ENCODE measurements at places on chromosomes 2 and 18.

- DNase-seq: no peak
Measured at GRCh38 chr2:79849241-79849640, 336.4 kb downstream of the CTNNA2 start.

GRCh38 chr2:100614455-100615000 lies 51.7 kb downstream of the PDCL3 start:
- no peak for DNase-seq

DNA sequence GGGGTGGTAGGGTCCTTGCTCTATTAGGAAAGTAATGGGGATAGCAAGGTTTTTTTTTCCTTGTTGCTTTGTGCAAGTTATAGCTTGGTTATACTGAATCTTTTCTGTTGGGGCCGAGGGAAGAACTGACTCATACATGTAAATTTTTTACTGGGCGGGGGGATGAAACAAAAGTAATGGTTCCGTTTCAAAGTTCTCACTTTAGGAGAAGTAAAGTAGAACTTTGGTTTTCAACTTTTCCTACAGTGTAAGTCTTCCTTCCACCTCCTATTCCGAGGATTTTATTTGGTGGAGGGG lies 1.1 kb downstream of the AFTPH start:
- peak; percentile 43 for DNase-seq

DNA sequence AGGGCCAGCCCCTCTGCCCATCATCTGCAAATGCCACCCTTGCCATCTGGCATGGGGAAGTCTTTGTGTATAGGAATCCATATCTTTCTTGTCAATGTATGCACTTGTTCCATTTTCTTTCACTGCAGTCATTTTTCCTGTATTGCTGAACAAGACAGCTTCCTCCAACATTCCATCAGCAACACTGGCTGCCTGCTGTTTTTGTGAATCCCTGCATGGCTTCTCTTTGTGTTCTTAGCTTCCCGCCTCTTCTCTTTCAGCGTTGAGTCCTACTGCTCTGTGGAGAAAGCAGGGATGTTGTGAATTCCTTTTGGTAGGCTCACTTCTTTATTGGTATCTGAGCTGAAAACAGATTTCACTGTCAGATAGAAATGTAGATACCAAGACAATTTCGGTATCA lies 150.0 kb downstream of the LPIN1 start:
- DNase-seq: no peak

DNA sequence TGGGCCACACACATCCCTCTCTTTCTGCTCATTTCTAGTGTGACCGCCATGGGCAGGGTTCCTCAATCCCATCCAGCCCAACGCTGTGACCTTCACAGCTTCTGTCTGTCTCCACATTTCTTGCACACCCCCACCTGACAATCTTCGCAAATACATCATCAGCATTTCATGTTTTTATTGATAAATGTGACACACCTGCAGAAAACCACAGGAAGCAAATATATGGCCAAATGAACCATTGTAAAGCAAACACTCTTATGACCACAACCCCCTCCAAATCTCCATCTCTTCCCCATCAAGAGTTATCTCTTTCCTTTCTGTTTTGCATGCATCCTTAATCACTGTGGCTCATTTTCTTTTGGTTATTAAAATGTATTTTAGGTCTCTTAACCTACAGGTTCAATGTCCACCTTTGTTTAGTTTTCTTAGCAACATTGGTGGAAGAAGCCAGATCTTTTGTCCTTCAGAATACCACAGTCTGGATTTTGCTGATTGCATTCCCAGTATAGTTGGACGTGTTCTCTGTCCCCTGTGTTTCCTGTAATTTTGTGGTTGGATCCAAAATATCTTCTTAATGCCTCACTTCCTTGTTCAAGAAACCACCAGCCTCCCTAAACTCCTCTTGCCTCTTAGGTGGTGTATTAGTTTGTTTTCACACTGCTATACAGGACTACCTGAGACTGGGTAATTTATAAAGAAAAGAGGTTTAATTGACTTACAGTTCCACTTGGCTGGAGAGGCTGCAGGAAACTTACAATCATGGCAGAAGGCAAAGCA lies 9.8 kb upstream of the NCK2 start:
- no peak for DNase-seq

- no peak for DNase-seq
Measured at GRCh38 chr2:123928358-123928757, 96.7 kb upstream of the CNTNAP5 start.

DNA sequence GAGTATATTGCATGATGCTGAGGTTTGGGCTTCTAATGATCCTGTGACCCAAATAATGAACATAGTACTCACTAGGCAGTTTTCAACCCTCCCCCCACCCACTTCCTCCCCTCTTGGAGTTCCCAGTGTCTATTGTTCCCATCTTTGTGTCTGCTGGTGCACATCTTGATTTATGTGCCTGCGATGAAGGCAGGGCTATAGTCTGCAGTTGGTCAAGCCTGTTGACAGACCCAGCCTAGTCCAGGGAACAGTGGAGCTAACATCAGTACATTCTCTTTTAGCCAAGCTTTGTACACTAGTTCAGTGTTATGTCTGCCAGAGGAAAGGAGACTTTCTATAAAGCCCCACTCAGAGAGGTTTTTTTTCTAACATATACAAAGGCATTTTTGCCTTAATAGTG lies 287.6 kb downstream of the CPS1 start:
- DNase-seq: no peak

- DNase-seq: no peak
Measured at GRCh38 chr2:69780921-69781320, 39.0 kb downstream of the ANXA4 start.

DNA sequence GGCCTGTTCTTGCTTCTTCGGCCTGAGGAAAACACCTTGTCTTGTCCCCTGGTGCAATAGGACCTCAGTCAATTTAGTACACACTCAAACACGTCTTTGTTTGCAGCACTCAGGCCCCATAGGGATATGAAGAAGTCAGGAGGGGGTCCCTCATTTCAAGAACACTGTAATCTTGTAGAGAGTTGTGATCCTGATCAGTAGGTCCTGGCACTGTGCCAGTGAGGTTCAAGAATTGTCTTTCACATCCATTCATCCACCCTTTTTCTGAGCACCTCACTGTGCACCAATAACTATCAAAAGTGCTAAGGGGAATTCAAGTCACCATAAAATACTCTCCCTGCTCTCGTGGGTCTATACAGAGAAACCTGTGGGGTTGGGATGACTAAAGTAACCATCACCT lies 131.4 kb upstream of the LHCGR start:
- no peak for DNase-seq

DNA sequence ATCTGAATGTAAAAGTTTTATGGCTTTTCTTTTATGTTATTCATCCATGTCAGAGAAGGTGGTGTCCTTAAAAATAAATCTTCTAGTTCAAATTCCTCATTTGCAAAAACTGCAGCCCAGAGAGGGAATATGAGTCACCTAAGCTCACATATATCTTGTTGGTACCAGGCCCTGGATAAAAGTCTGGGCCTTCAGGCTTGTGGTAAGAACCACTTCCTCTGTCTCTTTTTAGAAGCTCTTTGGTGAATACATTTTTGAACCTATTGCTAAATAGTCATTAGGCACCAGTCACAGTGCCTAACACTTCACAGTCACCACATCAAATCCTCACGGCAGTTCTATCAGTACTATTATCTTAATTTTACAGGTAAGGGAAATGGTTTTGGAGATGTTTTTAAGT lies 199.2 kb downstream of the KCNS3 start:
- no peak for DNase-seq

DNA sequence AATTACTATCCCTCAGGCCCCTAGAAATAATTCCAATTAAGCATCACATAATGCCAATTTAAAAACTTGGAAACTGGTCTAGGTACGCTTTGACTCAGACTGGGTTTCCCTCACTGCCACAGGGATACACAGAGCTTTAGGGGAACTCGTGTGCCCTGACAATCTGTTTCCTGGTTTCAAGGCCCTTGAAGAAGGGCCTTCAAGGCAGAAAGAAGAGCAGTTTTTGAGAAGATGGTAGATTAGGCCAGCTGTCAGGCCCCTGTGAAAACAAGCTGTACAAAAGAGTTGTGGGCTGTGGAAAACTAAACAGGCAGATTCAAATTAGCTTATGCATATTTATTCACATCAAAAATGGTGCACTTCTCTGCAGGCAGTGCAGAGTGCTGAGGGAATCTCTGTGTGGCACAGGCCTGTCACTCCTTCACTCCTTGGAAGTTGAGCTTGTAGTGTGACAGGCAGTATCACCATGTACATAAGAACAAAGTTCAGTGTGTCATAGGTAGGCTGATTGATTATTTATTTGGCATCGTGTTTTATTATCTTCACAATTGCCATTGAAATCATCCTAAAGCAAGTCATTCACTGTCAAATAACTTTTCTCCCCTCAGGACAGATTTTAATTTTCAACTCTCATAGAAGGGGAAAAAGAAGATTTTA lies 614.4 kb upstream of the GYPC start:
- DNase-seq: no peak

DNA sequence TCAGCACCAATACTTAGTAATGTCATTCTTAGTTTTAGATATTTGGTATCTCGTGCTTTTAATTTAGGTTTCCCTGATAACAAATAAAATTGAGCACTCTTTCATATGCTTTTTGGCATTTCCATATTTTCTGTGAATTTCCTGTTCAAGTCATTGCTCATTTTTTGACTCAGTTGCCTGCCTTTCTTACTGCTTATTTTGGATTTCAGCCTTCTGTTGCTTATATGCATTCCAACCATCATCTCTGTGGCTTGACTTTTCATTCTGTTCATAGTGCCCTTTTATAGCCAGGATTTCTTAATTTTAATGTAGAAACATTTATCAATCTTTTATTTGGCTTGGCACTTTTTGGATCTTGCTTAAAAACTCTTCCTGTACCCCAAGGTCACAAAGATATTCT lies 14.5 kb upstream of the KIF3C start:
- no peak for DNase-seq

DNA sequence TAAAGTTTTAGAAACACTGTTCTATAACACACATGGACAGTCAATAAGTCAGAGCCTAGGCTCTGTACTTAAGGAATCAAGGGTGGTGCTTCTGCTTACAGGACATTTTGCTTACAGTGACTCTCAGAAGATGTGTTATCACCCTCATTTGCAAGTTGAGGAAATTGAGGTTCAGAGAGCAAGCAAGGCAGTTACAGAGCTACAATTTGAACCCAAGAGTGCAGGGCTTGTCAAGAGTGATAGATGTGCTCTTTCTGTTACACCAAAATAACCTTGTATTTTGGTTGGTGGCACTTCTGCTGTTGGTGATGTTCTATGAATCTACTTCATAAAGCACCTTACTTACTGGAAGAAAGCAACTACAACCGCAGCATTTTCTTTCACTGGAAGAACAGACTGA lies 170.2 kb downstream of the THADA start:
- DNase-seq: no peak

All from stimulated activated CD4-positive, alpha-beta T cell treated with anti-CD3 and anti-CD28 coated beads, TNF-alpha, amount 100 ng/mL, for 24 hours (primary cell).